Uterus (tissue), 4 donors: ENCODE measurements at places on chromosomes 1 and 21. TPM values are rescaled to one million over a fixed set of nuclear protein-coding genes. Genes with fewer than 3 reads are reported as not detected.

The TP73 gene
- total RNA-seq: 0.76 TPM

DNA sequence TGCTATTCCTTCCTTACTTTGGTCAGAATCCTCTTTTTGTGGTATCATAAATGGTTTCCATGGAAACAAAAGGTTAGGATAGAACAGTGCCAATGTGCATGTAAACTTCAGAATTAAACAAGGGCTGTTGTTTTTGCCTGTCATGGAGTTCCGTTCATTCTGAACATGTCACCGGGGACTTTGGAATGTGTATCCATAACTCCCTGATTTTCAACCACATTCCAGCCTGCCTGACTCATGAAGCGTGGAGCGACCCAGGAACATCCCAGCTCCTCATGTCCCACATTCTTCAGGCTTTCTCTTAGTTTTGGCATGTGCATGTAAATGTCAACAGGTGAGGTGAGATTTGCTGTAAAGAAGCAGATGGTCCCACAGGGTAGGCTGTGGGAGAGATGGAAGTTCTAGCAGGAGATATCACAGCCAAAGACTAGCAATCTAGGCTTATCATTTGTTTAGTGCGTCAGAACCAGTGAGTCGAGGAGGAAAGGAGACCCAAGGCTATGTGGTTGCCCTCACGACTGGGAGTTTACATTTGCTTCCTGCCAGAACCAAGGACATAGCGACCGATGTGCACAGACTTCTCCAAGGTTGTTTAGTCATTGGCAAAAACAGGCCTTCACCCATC is 23.0 kb upstream of the DNAJC11 start:
- H3K27ac ChIP-seq: no peak overlapping the region
- DNase-seq: no peak
- no peaks in the 10 kb centered on the region for H3K27me3 ChIP-seq
- H3K4me1 ChIP-seq: no peaks in the 10 kb centered on the region

The TMEM81 gene
- total RNA-seq: 3.3 TPM

GRCh38 chr1:191320062-191320461 is 838.2 kb upstream of the RGS18 start:
- no peaks in the 10 kb centered on the region for H3K36me3 ChIP-seq
- DNase-seq: no peak
- H3K27ac ChIP-seq: no peak overlapping the region
- H3K4me1 ChIP-seq: no peaks in the 10 kb centered on the region
- H3K27me3 ChIP-seq: no peaks in the 10 kb centered on the region

The CD84 gene
- total RNA-seq: 2.8 TPM

GRCh38 chr1:8866173-8866791 is 12.2 kb downstream of the ENO1 start:
- H3K36me3 ChIP-seq: no peaks in the 10 kb centered on the region
- no peak for DNase-seq
- no peaks in the 10 kb centered on the region for H3K27me3 ChIP-seq
